SIG-M5 (cell line): ENCODE measurements at places on chromosomes 13 and 19.

GRCh38 chr19:9720541-9720940 lies 45.6 kb upstream of the ZNF562 start:
- no peak for DNase-seq

DNA sequence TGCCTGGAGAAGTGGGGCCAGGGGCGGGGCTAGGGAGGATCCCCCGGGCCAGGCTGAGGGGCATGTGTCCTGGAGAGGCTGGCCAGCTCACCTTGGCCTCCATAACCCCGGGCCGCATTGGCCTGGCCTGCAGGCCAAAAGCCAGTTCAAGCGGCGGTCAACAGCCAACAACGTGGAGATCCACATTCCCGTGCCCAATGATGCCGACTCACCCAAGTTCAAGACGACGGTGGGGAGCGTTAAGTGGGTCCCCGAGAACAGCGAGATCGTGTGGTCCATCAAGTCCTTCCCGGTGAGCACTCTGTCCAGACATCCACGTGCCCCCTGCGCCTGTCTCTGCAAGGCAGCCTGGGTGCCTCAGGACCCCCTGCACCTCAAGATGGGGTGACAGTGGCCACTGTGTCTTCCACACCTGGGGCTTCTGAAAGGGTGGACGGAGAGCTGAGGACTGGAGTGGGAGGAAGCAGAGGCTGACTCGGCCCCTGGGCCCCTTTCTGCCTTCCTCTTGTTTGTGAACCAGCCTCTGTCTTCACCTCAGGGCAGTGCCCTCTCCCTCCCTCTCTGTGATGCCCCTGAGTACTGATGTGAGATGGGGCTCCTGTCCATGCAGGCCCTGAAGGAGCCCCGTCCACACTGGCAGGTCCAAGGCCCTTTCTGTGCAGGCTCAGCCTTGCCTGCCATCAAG lies 31.1 kb downstream of the AP1M1 start:
- DNase-seq, result no peak

- no peak for DNase-seq
Observed at GRCh38 chr13:103517066-103517767, 451.0 kb upstream of the SLC10A2 start.

- DNase-seq, result no peak
Observed at GRCh38 chr19:28876609-28877123, 336.3 kb downstream of the UQCRFS1 start.

DNA sequence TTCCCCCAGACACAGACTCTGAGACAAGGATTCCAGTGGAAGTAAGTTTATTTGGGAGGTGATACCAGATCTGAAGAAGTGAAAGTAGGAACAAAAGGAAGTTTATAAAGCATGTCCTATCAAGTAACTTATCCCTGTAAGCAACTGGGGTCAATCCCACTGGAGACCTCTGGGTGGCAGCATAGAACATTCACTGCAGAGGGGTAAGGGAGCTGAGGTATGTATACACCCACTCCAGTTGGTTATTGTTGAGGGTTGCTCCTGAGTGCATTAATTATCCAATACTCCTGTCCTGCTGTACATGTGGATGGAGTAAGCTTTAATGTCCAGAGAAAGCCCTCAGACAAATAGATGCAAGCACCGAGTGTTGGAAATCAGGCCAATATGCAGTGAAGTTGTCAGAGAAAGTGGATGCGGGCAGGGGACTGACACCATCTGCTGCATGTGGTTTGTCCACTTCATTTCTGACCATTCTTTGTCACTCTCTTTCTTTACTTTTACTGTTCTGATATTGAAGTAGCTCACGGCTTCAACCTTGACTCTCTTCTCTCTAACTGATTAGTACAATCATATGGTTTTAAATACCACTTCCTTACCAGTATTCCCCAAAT lies 46.7 kb downstream of the NOTCH3 start:
- no peak for DNase-seq

DNA sequence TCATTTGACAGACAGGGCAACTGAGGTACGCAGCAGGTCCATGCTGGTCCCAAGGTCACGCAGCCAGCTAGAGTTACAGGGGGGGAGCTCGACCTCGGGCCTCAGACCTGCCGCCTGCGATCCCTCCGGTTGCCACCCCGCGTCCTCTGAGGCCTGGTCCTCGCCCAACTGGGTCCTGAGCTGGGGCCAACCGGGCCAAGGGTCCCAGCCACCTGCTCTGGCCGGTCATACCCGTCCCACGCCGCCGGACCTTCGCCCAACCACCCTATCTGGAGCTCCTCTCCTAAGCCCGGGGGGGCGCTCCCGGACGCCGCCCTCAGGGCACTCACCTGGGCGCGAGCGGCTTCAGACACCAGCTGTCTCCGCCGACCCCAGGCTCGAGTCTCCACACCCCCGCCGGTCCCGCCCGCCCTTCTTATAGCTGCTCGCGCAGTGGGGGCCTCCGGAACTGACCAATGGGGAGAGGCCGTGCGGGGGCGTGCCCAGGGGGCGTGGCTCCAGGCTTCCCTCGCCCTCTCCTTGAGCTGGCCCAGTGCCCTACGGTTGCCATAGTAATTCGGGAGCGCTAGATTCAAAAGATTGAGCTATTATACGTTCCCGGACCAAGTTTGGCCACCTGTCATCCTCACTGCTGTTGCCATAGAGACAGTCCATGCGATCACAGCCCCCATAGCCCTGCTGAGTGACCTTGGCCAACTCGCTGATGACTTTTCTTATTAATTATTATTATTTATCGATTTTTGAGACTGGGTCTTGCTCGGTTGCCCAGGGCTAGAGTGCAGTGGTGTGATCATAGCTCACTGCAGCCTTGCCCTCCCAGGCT lies at the start of gene PLIN5:
PLIN5 (minus strand) TSS at position 389 of the 823 bp plus-strand sequence. CDS start 1,150 bp downstream, outside the sequence.
- no peak for DNase-seq

DNA sequence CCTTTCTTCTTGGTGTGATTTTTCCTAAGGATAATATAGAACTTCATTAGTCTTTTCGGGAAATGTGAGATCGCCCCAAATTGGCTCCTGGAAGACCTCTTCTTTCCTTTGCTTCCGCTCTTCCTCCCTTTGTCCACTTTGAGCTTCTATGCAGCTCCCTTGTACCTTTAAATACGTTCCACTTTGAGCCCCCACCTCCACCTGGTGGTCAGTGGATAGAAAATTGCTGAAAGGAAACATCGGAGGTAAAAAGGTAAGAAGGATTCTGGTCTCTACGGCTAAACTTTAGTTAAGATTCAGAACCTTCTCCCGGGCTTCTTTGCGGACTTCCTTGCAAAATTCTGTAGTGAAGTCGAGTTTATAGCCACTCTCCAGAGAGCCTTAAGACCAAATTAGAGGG lies 55.0 kb upstream of the TM9SF2 start:
- no peak for DNase-seq

DNA sequence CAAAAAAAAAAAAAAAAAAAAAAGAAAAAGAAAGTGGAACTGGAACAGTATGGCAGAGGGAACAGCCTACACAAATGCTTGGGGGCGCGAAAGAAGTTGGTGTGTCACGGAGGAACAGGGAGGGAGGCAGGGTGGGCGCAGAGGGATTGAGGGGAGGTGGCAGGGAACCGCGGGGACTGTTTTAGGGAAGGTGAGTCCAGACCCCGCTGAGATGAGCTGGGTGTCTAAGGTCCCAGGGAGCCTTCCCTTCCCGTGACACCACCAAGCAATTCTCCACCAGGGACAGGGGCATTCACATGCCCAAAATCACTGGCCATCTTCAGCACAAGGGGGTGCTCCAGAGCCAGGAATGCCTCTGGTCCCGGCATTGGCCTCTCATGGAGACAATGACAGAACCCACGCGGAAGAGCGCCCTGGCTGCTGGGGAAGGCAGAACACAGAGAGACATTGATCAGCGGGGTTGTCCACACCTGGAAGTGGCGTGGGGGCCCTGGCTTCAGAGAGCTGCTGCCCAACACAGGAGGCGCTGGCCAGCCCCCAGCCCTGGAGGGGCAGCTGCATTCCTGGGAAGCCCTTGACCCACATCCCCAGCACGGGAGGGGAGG lies 6.9 kb downstream of the PEAK3 start:
- no peak for DNase-seq

DNA sequence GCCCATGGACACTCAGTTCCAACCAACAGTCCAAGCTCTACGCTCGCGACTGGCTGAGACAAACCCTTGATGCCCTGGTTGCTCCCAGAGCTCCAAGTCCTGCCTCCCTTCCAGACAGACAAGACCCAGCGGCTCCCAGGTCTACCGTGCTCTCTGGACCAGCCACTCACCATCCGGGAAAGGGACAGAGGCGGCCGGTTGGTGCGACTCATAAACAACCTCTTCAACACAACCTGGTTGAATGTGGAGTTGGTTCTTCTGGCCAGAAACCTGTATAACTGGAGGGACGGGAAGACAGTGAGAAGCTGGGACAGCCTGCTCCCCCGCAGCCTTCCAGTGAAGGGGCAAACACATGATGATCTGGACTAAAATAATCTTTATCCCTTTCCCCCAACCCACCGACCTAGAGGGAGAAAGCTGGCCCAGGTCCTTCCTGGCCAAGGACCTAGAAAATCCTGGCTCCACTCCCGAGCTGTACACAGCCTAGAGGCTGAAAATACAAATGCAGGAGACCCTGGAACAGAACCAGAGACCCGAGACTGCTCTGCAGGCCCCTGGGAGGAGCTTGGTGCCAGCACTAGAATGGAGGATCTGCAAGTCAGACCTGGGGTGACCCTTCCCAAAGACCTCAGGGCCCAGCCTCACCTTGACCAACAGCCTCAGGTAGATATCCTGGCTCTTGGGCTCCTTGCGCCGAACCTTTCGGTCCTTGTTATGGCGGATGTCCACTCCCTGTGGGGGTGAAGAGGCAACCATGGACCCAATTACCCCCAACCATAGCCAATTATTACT lies 1.6 kb downstream of the RPL18 start:
- no peak for DNase-seq

DNA sequence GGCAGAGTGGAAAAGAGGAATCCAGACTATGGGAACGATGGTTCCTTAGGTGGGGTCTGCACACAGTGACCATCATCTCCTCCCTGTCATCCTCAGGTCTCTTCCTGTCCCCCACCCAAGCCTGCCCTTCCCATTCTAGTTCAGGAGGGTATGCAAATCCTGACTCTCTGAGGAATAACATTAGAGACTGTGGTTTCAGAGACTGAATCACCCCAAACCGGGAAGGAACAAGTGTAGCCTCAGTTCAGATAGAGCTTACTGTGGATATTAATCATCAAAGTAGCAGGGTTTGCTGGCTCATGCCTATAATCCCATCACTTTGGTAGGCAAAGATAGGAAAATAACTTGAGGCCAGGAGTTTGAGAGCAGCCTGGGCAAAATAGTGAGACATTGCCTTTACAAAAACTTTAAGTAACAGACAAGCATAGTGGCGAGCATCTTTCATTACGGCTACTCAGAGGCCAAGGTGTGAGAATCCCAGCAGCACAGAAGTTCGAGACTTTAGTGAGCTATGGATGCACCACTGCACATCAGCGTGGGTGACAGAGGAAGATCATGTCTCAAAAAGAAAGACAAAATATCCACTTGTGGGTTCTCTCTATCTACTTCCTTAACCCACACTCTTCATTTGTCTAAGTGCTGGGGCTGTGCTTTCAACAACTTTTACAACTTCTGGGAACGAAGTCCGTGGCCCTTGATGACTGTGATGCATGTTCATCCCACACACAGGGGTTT lies 19.3 kb upstream of the LGALS13 start:
- DNase-seq, result no peak

DNA sequence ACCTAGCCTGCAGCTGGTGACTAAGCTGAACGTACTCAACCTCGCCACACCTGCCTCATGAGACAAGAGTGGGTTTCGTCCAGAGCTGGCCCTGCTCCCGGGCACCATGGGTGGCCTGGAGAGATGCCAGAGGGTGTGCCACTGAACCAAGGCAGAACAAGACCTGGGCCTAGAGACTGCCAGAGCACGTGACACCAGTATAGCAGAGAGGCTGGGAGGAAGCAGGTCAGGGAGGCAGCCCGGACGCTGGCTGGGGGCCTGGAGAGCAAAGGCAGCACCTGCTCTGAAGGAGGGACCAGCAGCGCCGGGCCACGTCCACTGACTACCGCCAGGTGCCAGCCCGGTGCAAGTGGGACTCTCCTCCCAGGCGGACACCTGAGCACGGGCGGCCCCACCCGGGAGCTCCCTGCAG lies 7.3 kb upstream of the C13orf46 start:
- no peak for DNase-seq

- DNase-seq, result no peak
Observed at GRCh38 chr13:60335531-60335930, 61.5 kb upstream of the TDRD3 start.

GRCh38 chr19:2381148-2381820 lies 21.2 kb downstream of the TMPRSS9 start:
- no peak for DNase-seq

DNA sequence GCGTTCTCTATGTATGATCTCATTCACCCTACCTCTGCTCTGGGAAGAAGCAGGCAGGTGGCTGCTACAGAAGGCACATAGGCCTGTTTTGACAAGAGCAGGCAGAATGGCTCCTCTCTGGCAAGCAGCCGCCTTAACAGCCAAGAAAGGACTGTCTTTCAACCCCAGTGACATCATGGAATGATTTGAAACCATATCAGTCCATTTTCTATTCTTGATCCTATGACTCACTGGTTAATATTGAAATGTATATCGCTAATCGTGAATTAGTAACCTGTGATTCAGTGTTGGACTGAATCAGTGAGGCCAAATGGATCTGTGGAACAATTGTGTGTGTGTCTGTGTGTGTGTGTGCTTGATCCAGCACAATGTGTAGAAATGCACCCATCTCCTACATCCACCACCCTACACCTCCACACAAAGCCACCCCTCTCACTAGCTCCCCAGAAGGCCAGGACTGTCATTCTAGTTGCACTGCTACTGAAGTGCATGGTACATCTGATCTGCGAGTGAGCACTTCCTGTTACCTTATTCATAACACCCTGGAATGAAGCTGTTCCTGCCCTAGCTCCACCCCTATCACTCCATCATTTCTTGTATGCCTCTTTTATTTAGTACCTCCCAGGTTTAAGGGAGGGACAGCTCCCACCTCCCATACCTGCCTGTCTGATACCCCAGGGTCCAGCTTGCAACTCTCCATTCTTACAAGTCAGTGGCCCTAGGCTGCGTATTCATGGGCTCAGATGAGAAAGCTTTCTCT lies 460.0 kb downstream of the FOXO1 start:
- no peak for DNase-seq

GRCh38 chr13:77898097-77898496 lies 20.5 kb downstream of the EDNRB start:
- DNase-seq, result no peak

DNA sequence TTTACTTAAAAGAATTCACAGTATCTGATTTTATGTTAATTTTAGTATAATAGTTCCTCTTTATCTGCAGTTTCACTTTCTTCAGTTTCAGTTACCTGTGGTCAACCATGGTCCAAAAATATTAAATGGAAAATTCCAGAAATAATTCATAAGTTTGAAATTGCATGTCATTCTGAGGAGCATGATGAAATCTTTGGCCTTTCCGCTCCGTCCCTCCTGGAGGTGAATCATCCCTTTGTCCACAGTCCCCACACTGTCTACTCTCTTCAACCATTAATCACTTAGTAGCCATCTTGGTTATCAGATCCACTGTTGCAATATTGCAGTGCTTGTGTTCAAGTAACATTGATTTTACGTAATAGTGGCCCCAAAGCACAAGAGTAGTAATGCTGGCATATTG lies 26.9 kb downstream of the SLITRK6 start:
- no peak for DNase-seq
